ENCODE measurements at places on chromosomes 3 and 15. TPM values are rescaled to one million over a fixed set of nuclear protein-coding genes. Genes with fewer than 3 reads are reported as not detected.

PTPRG gene
- 32.3 TPM for total RNA-seq

DNA sequence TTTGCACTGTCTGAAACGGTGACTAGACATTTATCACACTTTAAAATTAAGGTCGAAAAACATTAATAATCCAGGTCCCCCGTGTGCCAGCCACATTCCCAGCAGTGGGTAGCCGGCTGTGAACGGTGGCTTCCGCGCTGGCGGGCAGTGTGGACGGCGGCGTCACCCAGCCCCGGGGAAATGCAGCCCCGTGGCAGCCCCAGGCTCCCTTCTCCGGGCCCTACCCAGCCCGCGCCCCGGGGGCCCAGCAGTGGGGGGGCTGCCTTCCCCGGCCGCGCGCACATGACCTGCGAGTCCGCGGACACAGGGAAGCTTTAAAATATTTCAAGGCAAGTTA lies 25.3 kb downstream of the GABRA5 start:
- no peak for DNase-seq

- no peak for DNase-seq
Measured at GRCh38 chr3:172448661-172449465, 607 bp upstream of the GHSR start.

GLDN gene
- 10.9 TPM for total RNA-seq

GRCh38 chr15:60255390-60255789 lies 142.4 kb downstream of the ANXA2 start:
- DNase-seq = no peak

- DNase-seq = no peak
Measured at GRCh38 chr3:151589311-151589710, 128.4 kb upstream of the IGSF10 start.

DNA sequence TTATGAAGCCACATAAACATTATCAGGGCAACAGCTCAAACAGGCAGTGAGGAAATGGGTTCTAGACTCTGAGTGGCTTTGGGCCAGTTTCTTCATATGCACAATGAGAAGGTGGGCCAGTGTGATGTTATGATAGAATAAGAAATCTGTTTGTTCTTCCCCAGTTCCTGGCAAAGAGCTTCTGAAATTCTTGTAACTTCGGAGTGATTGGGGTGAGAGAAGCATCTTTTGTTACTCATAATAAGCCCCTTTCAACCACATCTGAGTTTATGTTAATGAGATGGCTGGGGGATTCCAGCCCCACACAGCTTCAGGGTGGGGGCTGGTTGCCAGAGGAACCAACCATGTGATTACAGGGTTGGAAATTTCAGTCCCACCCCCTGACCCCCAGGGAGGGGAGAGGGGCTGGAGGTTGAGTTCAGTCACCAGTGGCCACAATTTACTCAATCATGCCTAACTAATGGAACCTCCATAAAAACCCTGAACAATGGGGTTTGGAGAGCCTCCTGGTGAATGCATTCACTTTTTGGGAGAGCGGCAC lies 57.0 kb upstream of the FRMD4B start:
- no peak for DNase-seq

C3orf80 gene
- 0.76 TPM for total RNA-seq

GRCh38 chr15:85671156-85671555 lies 123.6 kb downstream of the KLHL25 start:
- DNase-seq = no peak

CCR4 gene
- total RNA-seq = 0.12 TPM

- DNase-seq = no peak
Measured at GRCh38 chr3:51354731-51355615, 30.1 kb upstream of the MANF start.

DNA sequence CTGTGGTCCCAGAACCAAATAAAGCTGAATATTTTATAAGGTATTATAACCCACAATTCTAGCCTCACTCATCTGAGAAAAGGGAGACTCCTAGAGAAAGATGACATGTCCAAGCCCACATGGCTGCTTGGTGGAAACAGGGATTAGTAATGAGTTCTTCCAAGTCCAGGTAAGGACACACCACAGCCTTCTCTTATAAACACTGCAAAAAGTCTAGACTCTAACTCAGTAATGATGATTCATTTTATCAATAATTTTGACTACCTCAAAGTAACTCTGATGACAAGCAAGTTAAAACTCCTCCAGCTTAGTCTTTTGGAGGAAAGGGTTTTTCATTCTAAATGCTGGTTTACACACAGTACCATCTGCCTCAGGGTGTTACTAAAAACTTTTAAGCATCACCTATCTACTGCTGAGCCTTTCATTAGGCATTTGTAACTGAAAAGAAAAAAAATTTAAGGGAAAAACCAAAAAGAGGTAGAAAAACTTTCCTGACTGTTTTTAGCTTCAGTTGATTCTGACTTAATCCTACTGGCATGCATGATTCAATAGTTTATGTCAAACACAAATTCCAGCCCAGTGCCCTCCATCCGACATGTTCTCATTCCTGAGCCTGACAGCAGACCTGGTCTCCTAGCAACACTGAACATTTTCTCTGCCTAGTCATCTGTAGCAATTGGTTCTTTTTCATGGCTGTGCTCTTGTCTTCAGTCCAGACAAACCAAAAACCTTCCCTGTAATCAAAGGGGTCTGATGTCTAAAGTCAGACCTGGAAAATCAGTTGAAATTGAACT lies 43.9 kb downstream of the P3H2 start:
- DNase-seq = no peak

GRCh38 chr3:65851827-65852226 lies 186.9 kb downstream of the MAGI1 start:
- no peak for DNase-seq

DNA sequence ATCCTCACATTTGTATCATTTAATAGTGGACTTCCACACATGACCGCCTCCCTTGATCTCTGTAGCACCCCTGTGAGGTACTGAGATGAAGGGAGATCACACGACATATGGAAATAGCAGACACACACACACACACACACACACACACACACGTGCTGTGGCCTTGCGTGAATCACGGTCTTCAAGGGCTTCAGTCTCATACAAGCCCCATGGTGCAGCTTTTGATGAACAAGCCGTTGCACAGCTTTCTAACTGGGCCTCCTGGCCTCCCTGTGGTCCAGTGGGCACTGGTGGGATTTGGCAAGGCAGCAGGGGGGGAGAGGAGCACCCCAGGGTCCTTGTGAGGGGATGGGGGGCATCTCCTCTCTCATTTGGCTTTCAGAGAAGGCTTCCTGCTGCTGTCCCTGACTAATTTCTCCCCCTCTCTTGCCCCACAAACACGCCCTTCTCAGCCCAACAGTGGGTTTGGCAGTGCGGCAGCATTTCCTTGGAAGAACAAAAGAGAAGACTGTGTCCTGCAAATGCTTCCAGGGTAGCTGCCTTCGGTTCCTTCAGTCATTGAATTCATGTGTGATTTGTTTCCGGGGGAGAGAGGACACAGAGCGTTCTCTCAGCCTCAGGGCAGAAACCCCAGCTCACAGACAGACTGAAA lies 98.7 kb downstream of the SMAD6 start:
- no peak for DNase-seq

ST3GAL6 gene
- total RNA-seq = 29.2 TPM

DNA sequence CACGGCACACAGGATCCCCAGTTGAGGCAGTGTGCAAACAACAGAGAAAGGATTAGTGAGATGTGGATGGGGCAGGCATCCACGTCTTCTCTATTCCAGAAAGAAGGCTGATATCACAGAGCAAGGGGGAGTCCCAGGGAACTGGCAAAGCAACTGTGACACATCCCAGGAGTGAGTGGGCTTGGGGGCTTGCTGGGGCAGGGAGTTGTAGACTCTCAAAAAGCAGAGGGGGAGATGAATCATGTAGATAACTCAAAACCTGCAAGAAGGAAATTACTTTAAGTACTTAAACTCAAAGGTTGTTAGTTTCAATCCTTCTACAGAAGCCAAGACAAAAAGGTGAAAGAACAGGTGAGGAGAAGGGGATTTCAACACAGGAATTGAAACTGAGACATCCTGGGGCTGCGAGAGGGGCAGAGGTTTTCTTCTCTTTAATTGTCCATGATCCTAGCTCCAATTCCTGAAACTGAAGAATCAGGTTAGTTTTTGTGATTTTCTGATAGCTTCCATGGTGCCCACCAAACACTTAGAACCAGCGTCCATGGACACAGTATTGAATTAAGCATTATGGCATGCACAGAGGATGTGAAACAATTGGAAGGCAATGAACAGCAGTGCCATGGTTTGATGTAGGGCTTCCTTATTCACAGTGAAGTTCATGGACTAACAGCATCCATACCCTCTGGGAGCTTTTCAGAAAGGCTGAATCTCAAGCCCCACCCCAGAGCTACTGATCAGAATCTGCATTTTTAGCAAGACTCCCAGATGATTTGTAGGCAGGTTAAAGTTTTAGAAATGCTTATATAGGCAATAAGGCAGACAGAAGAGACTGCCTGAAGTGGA lies 52.0 kb downstream of the CCR3 start:
- no peak for DNase-seq

NOX5 gene
- total RNA-seq = not detected

DNA sequence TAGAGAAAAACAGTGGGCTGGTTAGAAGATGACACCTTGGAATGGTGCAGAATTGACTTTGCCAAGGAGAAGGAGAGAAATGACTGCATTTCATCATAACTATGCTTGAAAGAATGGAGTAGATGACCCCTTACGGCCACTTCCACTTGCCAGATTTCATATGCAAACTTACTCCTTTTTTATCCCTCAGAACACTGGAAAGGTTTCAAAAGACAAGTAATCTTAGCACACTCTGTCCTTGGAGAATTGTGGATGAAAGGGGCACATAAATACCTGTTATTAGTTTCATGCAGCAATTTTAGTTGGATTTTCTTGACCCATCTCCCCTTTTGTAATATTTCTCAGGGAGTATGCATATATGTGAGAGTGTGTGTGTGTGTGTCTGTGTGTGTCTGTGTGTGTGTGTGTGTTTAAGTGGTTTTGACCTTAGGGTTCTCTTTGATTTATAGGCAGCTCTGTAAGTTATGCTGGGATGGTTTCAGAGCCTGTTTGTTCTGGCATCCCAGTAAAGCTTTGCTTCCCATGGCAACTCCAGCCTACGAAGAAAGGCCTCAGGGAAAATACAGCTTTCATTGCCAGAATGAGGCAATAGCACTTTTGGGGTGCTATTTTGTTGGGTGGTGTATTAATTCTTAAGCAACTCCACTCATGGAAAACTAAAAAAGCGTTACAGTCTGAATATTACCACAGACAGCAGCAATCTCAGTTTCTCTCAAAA lies 122.2 kb upstream of the TP63 start:
- DNase-seq = no peak

DNA sequence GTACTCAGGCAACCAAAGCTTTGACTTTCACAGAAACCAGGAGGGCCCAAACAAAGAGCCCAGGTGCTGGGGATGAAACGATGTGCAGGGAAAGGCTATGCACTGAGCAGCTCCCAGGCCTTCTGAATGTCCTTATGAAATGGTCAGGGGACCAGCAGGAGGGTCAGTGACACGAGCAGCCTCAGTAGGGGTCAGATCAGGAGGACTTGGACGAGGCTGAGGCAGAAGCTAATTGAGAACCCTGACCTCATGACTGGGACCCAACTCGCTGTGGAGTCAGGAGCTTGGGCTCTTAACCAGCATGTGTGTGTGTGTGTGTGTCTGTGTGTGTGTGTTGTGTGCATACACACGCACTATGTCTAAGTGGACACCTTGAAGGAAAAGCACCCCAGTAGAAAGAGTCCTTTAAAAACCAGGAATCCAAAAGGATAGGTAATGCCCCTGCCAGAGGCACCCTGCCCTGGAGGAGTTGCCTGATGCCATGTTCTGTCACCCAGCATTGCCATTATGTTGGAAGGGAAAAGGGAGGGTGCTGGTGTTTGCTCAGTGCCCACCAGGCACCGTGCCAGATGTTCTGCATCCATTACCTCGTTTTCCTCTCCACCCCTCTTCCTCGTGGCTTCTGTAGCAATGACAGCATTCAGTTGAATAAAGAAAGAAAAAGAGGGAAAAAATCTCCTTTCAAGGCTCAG lies 50.9 kb downstream of the CORO2B start:
- no peak for DNase-seq

DNA sequence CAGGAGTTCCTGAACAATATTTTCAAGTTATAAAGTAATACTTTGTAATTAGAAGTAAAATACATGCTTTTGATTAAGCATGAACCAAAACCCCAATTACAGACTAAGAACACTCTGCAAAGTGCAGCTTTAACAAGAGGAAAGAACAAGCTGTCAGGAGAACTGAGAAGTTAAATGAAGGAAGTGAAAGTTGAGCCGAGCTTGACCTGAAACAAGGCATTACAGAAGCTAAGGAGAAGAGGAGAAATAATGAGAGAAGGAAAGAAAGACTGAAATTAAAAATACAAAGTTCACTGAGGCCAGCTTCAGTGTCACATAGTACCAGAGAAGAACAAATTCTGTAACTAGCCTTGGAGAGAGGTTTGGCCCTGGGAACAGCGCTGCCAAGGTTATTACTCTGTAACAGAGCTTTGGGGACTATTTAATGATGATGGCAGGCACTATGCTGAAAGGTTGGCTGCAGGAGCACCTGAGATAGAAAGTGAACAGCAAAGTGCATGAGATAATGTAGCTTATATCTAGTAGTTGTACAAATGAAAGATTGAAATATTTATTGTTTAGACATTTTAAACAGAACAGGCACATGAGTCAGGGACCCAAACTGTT lies 241.9 kb upstream of the PEX5L start:
- no peak for DNase-seq

DNA sequence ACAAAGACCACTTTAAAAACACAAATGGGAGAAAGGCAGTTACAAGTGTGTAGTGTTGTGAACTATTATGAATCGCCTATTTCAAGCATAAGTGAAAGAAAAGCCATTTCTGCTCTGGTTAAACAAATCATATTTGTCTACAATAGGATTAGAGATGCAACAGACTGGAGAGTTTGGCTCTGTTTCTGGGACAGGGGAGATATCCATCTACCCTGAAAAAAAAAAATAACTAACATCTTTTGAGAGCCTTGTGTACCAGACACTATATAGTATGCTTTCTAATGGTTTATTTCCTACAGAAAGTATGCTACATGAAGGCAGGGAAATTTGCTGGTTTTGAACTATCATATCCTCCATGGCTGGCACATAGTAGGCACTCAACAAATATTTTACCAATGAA lies 106.7 kb upstream of the FHIT start:
- DNase-seq = no peak

C2CD4A gene
- not detected for total RNA-seq

ELL3 gene
- total RNA-seq = 1.9 TPM

SLC51A gene
- total RNA-seq = not detected

DNA sequence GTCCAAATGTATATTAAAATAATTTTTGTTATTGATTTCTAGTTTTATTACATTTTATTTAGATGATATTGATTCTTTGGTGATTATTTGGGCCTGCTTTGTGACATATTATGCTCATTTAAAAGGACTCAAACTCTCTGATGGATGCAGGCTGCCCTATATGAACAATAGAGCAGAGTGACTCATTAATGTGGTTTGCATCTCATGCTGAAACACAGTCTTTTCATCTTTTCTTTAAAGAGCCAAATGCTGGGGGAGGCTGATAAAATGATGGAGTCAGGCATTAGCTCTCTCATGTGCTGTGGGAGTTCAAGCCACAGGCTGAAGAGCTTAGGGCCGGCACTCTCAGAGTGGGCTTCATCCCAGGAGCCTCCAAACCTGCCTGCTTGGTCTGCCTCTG lies 7.2 kb downstream of the PLA1A start:
- no peak for DNase-seq

All from right cardiac atrium (tissue), 5 donors.